Pericardium fibroblast (primary cell): ENCODE measurements at places on chromosomes 11 and 22. TPM values are rescaled to one million over a fixed set of nuclear protein-coding genes. Genes with fewer than 3 reads are reported as not detected.

The PLEKHB1 gene
- total RNA-seq: 1.6 TPM in 1 of 2 replicates, not detected in the other

The GPHA2 gene
- 0.35 TPM in 1 of 2 replicates, not detected in the other for total RNA-seq

The GAL3ST1 gene
- total RNA-seq: 0.12 TPM in 1 of 2 replicates, not detected in the other

The FOLR3 gene
- not detected in 2 replicates for total RNA-seq

The SSTR3 gene
- total RNA-seq: under 0.01 TPM in 1 of 2 replicates, not detected in the other

The F2 gene
- not detected in 2 replicates for total RNA-seq

The IL18 gene
- total RNA-seq: 4.1 and 5.2 TPM in 2 replicates

The CSF2RB gene
- 0.17 and 0.82 TPM in 2 replicates for total RNA-seq

The ADSL gene
- total RNA-seq: 124 and 135 TPM in 2 replicates

The PDGFB gene
- 5.3 and 9.2 TPM in 2 replicates for total RNA-seq

The OR10G7 gene
- not detected in 2 replicates for total RNA-seq

The HBB gene
- total RNA-seq: not detected in 2 replicates
